ENCODE measurements at places on chromosomes 5 and 9. TPM values are rescaled to one million over a fixed set of nuclear protein-coding genes. Genes with fewer than 3 reads are reported as not detected.

Gene BARHL1
- total RNA-seq = not detected

Gene NEK6
- total RNA-seq = 19.9 TPM

Gene CAVIN4
- 0.16 TPM for total RNA-seq

Gene DPYSL3
- not detected for total RNA-seq

Gene CLIC3
- 3.6 TPM for total RNA-seq

Gene IFNE
- not detected for total RNA-seq

Gene ABO
- not detected for total RNA-seq

Gene TMEM174
- total RNA-seq = not detected

Gene BSPRY
- 4.4 TPM for total RNA-seq

Gene TRIM7
- 1.5 TPM for total RNA-seq

Measured in activated CD8-positive, alpha-beta T cell treated with anti-CD3 and anti-CD28 coated beads, Interleukin-2, amount 10 ng/mL, durations not matched to agents 7 days and 5 days (primary cell).